Caco-2 (cell line): ENCODE measurements at places on chromosomes 13 and 19.

- H3K27me3 ChIP-seq, result no peaks in the 10 kb centered on the region
- no peaks in the 10 kb centered on the region; the same call in 1 of the 2 replicates for H3K36me3 ChIP-seq
- DNase-seq, result no peak
- no peak overlapping the region for H3K4me3 ChIP-seq
Observed at GRCh38 chr19:45351401-45351952, 10.9 kb downstream of the KLC3 start.

DNA sequence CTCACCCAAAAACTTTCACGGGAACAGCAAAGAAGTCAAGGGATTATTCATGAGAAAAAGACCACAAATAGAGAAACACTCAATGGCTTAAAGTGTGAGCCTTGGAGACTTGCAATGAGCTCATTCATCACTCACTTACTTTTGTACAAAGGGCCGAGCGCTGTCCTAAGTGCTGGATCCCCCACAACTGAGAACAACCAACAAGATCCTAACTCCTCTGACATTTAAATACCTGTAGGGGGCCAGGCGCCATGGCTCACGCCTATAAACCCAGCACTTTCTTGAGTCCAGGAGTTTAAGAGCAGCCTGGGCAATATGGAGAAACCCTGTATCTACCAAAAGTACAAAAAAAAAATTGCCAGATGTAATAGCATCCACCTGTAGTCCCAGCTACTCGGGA, 29.4 kb upstream of the ZNF507 start:
- H3K36me3 ChIP-seq, result no peaks in the 10 kb centered on the region
- no peak overlapping the region for H3K4me3 ChIP-seq
- no peak overlapping the region for H3K27ac ChIP-seq
- no peaks in the 10 kb centered on the region for H3K4me1 ChIP-seq
- peak; percentile 19 for DNase-seq

DNA sequence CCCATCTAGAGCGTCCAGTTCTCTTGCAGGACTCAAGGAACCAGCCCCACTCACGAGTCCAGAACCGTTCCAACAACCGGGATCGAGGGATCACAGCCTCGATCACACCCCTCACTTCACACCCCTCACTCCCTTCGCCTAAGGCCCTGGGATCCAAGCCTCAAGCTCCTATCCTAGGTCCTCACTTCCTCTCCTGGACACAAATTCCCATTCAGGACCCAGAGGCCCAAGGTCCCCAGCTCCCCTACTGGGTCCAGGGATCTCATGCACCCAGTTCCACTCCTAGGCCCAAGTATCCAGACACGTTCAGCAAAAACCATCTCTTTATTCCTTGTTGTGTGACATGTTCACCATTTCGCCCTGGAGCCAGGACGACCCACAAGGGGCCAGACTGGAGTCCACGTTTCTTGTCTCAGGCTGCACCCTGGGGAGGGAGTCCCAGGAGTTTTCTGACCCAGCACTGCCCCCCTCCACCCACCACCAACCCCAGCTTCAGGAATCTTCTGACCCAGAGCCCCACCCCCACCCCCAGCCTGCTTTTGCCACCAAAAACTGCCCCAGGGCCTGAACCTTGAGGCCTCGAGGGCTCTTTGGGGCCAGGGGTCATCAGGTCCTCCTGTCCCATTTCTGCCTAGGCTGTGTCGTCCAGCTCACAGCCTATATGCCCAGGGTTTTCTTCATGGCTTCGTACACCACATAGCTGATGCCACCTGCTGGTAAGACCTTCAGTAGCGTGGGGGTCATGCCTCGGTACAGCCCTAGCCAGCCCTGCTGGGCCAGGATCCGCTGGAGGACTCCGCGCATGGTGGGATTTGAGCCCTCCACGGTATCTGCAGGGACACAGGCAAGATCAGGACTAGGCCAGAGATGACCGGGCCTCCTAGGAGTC, 1.4 kb upstream of the KHSRP start:
- peak overlapping the region; percentile 95 for H3K27ac ChIP-seq
- peaks cover 20% of the 10 kb centered on the region for H3K4me1 ChIP-seq
- peak; percentile 68 for DNase-seq
- H3K36me3 ChIP-seq, result peaks cover 2% of the 10 kb centered on the region

- DNase-seq, result peak; percentile 15
- H3K36me3 ChIP-seq, result no peaks in the 10 kb centered on the region
- H3K27me3 ChIP-seq, result no peaks in the 10 kb centered on the region
- no peak overlapping the region for H3K4me3 ChIP-seq
Observed at GRCh38 chr13:56755181-56755935, 385.4 kb upstream of the PRR20A start.

GRCh38 chr13:87129602-87130300, 541.4 kb upstream of the SLITRK5 start:
- no peaks in the 10 kb centered on the region for H3K36me3 ChIP-seq
- H3K27me3 ChIP-seq, result no peaks in the 10 kb centered on the region
- DNase-seq, result no peak
- H3K27ac ChIP-seq, result no peak overlapping the region
- no peaks in the 10 kb centered on the region for H3K4me1 ChIP-seq

GRCh38 chr13:98233127-98233526, 56.1 kb upstream of the RNF113B start:
- 0 out of 2 replicates have a peak, but pooled peaks cover 1% of the 10 kb centered on the region for H3K36me3 ChIP-seq
- H3K4me1 ChIP-seq, result peaks cover 5% of the 10 kb centered on the region
- DNase-seq, result no peak
- no peak overlapping the region for H3K27ac ChIP-seq
- H3K27me3 ChIP-seq, result no peaks in the 10 kb centered on the region

- no peaks in the 10 kb centered on the region for H3K4me1 ChIP-seq
- H3K36me3 ChIP-seq, result no peaks in the 10 kb centered on the region
- H3K27ac ChIP-seq, result no peak overlapping the region
- H3K27me3 ChIP-seq, result no peaks in the 10 kb centered on the region
Observed at GRCh38 chr19:29259153-29259552, 46.2 kb upstream of the UQCRFS1 start.

DNA sequence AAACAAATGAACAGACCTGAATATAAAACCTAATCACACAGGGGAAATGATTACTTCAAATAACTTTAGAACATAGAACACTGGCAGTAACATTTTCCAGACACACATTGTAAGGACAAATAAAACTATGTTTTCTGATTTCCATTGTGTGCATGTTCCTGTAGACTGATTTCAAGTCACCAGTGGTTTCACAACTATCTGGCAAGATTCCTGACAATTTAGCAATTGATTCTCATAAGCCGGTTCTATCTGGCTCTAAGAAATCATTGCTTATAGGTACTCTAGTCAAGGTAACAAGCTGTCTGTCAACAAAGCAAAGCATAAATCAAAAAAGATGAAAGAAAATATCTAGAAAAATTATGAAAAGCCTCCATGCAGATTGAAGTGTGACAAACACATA, 19.6 kb upstream of the PCCA start:
- H3K27ac ChIP-seq, result no peak overlapping the region
- H3K4me3 ChIP-seq, result no peak overlapping the region
- no peak for DNase-seq
- H3K36me3 ChIP-seq, result no peaks in the 10 kb centered on the region

DNA sequence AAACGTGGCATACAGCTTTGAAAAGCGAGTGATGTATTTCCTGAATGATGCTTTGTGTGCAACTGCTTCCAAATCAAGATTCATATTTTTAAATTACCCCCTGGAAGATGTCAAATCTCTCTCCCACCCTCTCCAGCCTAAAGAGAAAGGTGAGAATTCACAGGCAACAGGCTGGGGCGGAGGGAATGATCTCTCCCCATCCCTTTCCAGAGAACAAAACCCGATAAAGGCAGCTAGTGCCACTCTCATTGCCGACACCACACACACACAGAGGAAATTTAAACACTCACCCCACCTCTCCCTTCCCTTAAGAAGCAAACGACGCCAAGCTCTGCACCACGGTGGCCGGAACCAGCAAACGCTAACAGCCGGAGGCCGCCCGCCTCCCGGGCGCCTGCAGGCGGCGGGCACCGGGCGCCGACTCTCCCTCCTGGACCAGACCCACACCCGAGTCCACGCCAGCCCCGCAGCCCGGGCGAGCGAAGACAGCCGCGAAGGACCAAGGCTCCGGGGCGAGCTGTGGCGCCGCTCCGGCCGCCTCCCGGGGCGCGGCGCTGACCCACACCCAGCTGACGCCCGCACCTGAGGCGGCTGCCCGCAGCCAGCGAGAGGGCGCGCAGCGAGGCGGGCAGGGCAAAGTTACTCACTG, 477 bp downstream of the LNX2 start:
- H3K36me3 ChIP-seq, result 0 out of 2 replicates have a peak, but pooled peaks cover 3% of the 10 kb centered on the region
- peak overlapping the region; percentile 47 for H3K27ac ChIP-seq
- no peaks in the 10 kb centered on the region for H3K27me3 ChIP-seq

- H3K36me3 ChIP-seq, result 0 out of 2 replicates have a peak, but pooled peaks cover 1% of the 10 kb centered on the region
- H3K4me3 ChIP-seq, result peak within 1 kb of the TSS; percentile 96
- no peaks in the 10 kb centered on the region for H3K27me3 ChIP-seq
- H3K4me1 ChIP-seq, result peaks cover 9% of the 10 kb centered on the region
- peak within 1 kb of the TSS; percentile 82 for H3K27ac ChIP-seq
Observed at GRCh38 chr19:54137699-54138488, at the start of gene CNOT3. Gene CNOT3, plus strand, starts transcription at chr19:54137762. Its CDS starts 5,217 bp downstream, at chr19:54142979.

- H3K4me3 ChIP-seq, result no peak overlapping the region
- H3K36me3 ChIP-seq, result no peaks in the 10 kb centered on the region
- no peak for DNase-seq
- H3K27ac ChIP-seq, result no peak overlapping the region
- H3K4me1 ChIP-seq, result 0 out of 2 replicates have a peak, but pooled peaks cover 5% of the 10 kb centered on the region
Observed at GRCh38 chr13:90553159-90553558, 794.3 kb upstream of the MIR17HG start.

- H3K4me1 ChIP-seq, result no peaks in the 10 kb centered on the region
- no peaks in the 10 kb centered on the region for H3K27me3 ChIP-seq
- H3K27ac ChIP-seq, result no peak overlapping the region
- no peak for DNase-seq
- H3K4me3 ChIP-seq, result no peak overlapping the region
Observed at GRCh38 chr13:45156565-45157361, 36.5 kb downstream of the GTF2F2 start.

DNA sequence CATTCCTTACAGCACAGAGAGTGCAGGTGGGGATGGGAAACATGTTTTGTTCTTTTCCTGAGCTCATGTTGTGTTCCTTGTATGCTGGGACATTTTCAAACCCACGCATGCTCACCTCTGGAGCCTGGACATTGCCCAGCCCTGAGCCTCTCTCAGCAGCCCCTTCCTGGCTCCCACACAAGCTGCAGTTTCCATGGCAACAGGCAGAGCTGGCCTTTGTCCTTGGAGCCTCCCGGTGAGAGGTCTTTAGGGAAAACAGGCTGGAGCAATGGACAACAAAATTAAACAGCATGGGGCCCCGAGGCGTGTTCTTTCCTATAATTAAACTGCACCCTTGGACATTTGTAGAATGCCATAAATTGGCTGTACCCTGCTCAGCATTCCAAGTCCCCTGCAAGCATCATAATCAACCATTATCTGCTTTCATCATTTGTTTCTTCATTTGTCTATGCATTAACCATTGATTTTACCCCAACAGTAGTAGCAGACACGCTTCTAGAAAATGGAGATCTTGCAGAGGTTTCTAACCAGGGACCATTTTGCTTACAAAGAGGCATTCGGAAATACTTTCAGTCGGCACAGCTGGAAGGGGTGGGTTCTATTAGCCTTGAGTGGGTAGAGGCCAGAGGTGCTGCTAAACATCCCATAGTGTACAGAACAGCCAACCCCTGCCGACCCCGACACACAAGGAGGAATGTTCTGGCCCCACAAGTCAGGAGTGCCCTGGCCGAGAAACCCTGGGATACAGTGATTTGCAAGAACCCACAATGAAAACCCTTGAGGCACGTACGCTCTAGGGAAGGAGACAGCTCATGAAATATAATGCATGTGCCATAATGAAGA, 133.4 kb upstream of the PEG3 start:
- H3K4me3 ChIP-seq, result no peak overlapping the region
- H3K27ac ChIP-seq, result no peak overlapping the region
- peak; percentile 60 for DNase-seq
- H3K27me3 ChIP-seq, result no peaks in the 10 kb centered on the region
- H3K36me3 ChIP-seq, result no peaks in the 10 kb centered on the region
- no peaks in the 10 kb centered on the region for H3K4me1 ChIP-seq

DNA sequence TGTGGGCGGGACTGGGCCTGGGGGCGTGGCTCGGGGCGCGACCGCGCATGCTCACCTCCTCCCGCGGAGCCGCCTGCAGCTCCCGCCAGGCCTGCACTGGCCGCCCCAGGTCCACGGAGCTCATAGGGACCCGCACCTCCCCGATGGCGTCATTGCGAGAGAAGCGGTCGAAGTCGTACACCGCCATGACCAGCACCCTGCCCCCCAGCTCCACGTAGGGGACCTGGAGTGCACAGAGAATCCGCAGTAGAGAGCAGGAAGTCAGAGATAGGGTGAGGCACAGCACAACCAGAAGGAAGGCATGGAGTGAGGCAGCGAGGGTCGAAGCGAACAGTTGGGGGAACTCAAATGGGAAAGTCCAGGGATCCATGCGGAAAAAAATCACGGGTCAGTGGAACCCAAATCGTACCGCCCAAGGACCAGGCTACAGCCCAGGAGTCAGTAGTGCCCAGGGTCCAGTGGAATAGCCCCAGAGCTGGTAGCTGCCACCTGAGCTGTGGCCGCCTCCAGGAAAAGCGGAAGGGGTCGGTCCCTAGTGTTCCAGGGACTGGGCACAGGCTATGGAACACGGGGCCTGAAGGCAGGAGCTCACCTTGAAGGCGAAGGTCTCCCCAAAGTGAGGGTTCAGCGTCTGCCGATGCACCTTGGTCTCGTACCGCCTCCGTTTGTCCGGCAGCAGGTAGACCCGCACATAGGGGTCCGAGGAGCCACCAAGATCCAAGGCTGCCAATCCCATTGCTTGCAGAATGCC, 4.8 kb downstream of the SYT5 start:
- H3K4me1 ChIP-seq, result peaks cover 16% of the 10 kb centered on the region; the same call in 1 of the 2 replicates
- no peaks in the 10 kb centered on the region for H3K36me3 ChIP-seq
- DNase-seq, result no peak
- H3K4me3 ChIP-seq, result no peak overlapping the region
- no peak overlapping the region for H3K27ac ChIP-seq

DNA sequence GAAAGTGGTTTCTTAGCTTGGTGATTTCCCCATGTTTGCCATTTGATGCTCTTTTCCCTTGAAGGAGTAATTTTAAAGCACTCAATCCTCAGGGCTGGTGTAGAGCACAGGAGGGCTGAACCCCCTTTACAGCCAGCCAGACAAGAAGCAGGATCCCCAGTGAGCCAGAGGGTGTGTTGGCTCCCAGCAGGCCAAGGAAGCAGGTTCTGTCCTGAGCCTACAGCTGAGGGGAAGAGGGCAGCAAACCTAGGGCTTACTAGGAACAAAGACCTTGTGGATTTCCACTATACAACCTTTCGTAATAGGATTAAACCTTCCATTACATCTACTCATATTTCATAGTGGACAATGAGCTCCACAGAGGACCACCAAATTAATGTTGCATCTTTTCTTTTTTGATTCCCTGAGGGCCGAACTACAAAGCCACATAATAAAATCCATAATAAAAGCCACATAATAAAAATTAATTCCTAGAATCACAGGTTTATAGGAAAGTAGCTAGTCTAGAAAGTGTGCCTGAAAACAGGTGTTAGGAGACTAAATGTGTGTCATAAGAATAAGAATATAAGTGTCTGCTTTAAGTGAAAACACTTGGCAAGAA, 300.2 kb downstream of the DCLK1 start:
- peaks cover 1% of the 10 kb centered on the region for H3K27me3 ChIP-seq
- H3K4me3 ChIP-seq, result no peak overlapping the region
- no peaks in the 10 kb centered on the region for H3K4me1 ChIP-seq
- DNase-seq, result no peak
